Caco-2 (cell line): ENCODE measurements at places on chromosomes 7 and 10.

- no peak for DNase-seq
Measured at GRCh38 chr7:106641416-106641815, 19.5 kb downstream of the CCDC71L start.

DNA sequence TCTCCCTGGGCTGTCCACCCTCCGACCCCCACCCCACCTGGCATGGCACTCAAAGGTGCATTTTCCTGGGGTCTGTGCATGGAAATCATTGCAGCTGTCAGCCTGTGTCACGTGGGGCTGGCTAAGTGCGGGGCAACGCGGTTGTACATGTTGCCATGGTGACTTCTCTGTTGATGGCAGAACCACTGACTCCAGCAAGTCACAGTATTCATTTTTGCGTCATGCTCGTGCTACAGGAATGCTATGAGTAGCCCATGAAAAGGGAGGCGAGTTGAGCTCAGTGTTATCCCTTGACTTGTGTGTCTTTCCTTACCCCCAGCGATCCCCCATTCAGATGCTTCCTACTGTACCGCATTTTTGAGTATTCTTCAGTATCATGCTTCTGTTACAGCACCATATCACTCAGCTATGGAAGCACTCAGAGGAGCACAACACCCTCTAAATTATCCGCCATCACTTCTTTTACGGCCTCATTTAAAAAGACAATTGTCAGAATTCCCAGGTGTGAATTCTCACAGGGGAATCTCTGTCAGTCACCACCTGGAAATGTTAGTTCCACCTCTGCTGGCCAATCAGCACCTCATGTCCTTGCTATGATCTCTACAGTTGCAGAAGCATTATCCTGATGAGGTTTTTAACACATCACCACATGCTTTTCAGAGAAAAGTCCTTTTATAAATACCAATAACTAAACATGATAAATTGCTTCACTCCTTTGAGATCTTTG, 194.4 kb upstream of the C7orf33 start:
- DNase-seq = no peak

GRCh38 chr10:22805304-22805703, 90.9 kb upstream of the PIP4K2A start:
- peak; percentile 30 for DNase-seq

GRCh38 chr7:124171068-124171467, 138.2 kb upstream of the TMEM229A start:
- no peak for DNase-seq

DNA sequence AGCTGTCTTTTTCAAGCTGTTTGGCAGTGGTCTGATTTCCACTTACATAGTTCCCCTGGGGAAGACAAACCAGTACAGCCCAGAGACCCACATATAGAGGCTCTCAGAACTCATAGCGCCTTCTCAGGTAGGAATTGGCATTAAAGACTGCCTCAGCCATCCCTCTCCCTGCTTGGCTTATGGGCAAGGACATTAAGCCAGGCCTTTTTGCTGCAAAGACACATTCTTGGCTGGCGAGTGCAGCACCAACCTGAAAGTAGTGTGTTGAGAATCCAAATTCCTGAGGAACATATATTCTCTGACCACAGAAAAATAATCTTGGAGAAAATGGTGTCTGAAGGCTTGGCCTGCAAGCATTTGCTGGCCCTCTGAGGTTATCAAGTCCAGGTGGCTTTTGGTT, 39.2 kb upstream of the HPS1 start:
- no peak for DNase-seq
